ENCODE measurements at places on chromosomes 7 and 10.
A peak's percentile ranks its signal among the peaks of the same experiment; 100 is the strongest.

- no peak for DNase-seq
Observed at GRCh38 chr7:52799817-52800216, 235.6 kb upstream of the POM121L12 start.

- DNase-seq = no peak
Observed at GRCh38 chr10:6171881-6172695, 30.6 kb upstream of the PFKFB3 start.

DNA sequence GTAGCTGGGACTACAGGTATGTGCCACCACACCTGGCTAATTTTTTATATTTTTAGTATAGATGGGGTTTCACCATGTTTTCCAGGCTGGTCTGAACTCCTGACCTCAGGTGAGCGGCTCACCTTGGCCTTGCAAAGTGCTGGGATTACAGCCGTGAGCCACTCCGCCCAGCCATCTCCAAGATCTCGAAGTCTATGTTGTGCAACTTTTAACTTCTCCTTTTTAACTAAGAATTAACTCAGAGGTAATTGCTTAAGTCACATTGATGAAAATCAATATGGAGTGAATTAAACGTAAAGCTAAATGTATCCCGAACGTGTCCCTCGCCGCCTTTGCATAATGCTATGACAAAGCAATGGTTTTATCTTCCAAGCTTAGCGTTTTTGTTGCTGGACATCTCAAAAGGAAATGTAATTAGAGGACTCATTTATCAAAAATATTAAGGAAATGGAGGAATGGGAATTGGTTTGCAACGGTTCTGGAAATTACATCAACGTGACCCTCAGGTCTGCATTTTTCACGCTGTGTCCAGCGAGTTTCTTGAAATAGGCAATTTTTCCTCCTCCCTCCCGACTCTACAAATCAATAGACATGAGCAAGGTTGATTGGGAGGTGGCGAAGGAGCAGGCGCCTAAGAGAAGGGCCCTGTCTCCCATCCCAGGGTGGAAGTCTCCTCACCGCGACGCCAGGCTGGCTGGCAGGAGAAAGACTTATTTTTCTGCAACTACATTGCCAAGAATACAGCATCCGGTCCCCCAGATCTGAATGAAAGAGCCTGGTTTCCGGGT lies 89.8 kb downstream of the TMEM130 start:
- no peak for DNase-seq

- no peak for DNase-seq
Observed at GRCh38 chr7:130131964-130132875, 61.9 kb downstream of the KLHDC10 start.

GRCh38 chr7:138784692-138785091 lies 13.1 kb upstream of the TMEM213 start:
- DNase-seq = no peak

DNA sequence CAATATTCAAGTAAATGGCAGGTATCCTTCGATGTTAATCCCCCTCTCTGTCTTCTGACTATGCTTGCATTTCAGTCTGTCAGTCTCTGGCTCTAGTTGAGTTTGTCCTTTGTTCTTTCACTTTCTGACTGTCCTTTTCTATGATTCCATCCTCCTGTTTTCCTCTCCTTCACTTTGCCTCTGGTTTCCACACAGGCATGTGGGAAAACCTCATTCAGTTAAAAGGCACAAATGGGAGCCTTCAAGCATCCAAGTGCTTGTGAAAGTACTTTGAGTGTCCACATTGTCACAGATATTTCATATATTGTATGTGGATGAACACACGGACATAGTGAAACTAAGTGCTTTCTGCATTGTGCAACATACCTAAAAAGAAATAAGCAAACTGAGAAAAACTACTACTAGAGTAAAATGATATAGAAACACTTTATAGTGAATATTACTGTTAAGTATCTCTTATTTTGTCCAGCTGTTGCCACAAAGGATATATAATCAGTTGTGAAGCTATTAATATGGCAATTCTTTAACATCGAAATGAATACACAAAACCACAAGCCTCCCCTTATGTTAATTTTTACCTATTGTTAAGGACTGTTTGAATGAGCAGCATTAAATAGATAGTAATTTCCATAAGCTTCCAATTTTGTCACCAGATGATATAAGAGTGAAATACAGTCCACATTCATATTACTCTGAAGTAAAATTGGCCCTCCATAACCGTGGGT lies 71.7 kb downstream of the NRBF2 start:
- DNase-seq = no peak

GRCh38 chr10:22476601-22477321 lies 131.5 kb downstream of the SPAG6 start:
- peak; percentile 18 for DNase-seq

DNA sequence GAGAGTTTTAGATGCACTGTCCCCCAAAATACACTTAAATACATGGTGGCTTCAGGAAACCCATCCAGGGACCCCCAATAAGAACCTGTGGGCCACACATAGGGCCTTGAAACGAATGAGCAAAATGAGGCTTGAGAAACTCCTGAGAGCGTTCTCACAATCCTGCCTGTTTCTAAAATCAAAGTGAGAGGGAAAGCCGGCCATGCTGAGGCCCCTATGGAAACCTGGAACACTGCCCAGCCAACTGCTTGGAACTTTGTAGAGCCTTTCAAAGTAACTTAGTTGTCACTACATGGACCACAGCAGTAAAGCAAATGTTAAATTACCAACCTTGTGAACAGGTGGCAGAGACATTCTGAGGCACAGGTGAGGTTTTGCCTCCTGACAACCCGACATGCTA lies 13.4 kb downstream of the SGMS1 start:
- DNase-seq = no peak
